Inflammatory macrophage treated with lipopolysaccharide for 4 hours (primary cell): ENCODE measurements at places on chromosomes 12 and 14.

GRCh38 chr12:25759752-25760151 lies 198.7 kb upstream of the RASSF8 start:
- no peak for DNase-seq

- no peak for DNase-seq
These were observed 930.5 kb upstream of the NOVA1 start for GRCh38 chr14:27528328-27528727.

DNA sequence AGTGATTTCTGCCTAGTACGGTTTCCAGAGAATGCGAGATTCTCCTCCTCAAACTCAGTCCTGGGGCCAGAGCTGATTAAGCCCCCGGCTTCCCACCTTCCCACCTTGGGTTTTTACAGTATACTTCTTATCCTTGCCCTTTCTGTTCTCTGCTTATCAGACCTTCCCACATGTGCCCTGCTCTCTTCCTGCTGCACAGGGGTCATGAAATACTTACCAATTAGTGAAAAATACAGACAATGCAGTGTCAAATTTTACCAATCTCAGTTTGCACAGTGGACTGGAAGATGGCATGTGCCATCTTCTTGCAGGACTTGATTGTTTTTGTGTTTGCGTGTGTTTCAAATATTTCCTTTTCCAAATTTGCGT lies 14.7 kb downstream of the SUSD6 start:
- no peak for DNase-seq

DNA sequence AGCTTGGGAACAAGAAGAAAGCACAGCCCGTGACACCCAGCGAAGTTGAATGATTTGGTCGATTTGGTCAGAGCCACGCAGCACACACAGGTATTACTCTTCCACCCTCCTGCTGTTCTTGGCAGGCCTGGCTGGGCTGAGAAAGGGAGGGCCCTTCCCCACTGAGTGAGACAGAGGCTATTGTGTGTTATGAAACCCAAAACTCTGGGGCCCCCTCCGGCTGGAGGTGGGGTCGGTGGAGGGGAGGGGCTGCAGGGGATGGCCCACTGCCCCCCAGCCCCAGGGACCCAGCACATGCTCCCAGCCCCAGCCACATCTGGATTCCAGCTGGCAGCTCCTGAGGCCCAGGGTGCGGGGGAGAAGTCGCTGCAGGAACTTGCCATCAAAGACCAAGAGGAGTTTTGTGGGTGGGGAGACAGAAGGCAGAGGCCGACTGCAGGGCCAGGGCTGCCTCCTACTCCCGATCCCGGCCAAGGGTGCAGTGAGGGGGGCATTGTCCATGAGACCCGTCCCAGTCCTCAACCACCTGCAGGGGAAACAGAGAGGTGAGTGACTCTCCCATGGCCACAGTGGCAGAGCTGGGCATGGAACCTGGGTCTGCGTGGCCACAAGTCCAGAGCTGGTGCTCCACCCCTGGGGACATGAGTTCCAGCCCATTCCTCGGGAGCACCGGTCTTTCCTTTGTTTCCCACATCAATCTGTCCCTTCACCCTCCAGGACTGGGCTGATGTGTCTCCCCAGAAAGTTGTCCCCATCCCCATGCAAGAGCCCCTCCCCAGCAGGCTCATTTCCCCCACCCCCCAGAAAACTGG lies 8.7 kb downstream of the TMEM119 start:
- no peak for DNase-seq

GRCh38 chr14:61472801-61473376 lies 151.5 kb downstream of the PRKCH start:
- DNase-seq, result peak; percentile 15

DNA sequence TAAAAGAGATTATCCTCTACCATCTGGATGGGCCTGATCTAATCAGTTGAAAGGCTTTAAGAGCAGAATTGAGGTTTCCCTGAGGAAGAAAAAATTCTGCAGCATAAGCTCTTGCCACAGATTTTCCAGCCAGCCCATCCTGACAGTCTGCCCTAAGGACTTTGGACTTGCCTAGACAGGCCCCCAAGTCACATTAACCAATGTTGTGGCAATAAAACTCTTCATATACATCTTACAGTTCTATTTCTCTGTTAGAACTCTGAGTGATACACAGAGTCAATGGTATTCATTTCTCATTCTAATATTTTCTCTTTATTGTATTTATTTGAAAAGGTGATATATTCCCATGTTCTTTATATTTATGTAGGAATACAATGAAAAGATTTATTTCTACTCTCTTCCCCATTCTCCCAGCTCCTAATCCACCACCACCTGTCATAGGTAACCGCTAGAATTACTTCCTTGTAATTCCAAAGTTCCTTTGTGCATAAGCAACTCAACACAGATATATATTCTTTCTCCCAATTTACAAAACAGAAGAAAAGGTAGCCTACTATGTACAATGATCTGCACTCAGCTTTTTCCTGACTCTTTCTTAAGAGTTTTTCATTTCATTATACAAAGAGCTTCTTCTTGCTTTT lies 182.1 kb downstream of the CAPZA3 start:
- no peak for DNase-seq

DNA sequence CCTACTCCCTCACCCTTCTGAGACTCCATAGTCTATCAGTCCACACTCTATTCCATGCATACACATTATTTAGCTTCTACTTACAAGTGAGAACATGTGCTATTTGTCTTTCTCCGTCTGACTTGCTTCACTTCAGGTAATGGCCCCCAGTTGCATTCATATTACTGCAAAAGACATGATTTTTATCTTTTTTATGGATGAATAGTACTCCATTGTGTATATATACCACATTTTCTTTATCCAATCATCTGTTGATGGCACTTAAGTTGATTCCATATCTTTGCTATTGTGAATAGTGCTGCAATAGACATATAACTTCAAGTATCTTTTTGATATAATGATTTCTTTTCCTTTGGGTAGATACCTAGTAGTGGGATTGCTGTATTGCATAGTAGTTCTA lies 171.8 kb downstream of the DACT1 start:
- no peak for DNase-seq

GRCh38 chr12:6088921-6089747 lies 35.3 kb downstream of the VWF start:
- peak; percentile 44 for DNase-seq

GRCh38 chr12:108649669-108650068 lies 16.0 kb upstream of the SELPLG start:
- DNase-seq, result no peak

DNA sequence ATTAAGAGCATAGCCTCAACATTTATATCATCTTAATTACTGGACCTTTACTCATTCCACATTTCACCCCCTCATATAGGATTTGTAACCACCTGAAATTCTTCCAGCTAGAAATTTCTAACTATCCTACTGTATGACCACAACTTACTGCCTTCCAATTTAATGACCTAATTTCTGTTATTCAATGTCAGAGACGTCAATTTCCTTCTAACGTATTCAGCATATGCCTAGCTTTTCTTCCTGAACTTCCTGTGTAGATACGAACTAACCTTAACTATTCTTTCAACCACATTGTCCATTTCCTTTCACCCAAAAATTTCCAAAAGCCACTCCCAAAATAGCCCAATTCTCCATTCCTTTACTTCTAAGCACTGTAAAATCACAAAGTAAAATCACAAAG lies 108.0 kb downstream of the EEA1 start:
- DNase-seq, result no peak

GRCh38 chr12:130770413-130771028 lies 54.4 kb upstream of the RIMBP2 start:
- no peak for DNase-seq

GRCh38 chr12:110563702-110564470 lies 19.2 kb downstream of the PPTC7 start:
- DNase-seq, result peak; percentile 75

- no peak for DNase-seq
These were observed 15.7 kb downstream of the NDUFA12 start for GRCh38 chr12:94987801-94988200.

DNA sequence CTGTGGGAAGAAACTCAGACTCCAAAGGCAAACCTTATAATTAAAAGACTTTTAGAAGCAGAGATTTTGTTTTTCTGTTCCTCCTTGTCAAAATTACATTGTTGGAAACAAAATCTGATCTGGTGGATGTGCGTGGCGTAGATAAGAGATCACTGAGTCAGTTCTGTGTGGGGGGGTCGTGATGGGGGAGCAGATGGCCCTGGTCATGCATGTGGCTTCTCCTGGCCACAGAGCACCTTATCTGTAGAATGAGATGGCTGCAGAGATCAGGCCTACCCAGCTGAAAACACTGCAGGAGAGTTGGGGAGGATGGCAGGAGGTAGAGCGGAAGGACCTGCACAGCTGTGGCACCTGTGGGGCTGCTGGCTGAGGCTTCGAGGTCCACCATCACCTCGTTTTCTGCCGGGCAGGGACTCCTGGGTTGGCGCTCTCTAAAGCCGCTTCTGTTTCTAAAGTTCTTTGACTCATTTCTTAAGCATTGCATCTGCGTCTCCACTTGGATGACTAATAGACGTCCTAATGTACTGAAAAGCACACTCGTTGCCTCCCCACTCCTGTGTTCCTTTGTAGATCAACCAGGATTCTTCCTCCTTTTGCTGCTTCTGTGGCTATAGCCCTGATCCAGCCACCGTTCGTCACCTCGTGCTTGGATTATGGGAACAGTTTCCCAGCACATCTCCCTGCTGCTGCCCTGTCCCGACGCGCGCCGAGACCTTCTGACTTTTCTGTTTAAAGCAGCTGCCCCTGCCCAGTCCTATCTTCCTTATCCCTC lies 93.4 kb downstream of the TSPAN9 start:
- no peak for DNase-seq

- DNase-seq, result no peak
These were observed 283 bp upstream of the PSMB11 start for GRCh38 chr14:23041729-23042128.

DNA sequence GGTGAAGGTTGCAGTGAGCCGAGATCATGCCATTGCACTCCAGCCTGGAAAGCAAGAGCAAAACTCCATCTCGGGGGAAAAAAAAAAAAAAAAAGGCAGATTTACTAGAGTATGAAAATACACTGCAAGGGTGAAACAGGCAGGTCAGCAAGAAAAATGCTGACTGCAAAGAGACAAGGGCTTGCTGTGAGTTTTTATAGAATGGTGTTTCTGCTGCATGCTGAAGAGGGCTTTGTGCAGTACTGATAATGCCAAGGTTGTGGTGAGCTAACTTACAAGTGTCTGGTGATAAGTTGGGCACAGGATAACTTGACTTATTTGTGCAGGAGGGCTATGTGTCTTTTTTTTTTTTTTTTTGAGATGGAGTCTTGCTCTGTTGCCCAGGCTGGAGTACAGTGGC lies 25.9 kb upstream of the SRP54 start:
- no peak for DNase-seq

- DNase-seq, result no peak
These were observed 17.3 kb upstream of the KRT86 start for GRCh38 chr12:52257074-52257551.

DNA sequence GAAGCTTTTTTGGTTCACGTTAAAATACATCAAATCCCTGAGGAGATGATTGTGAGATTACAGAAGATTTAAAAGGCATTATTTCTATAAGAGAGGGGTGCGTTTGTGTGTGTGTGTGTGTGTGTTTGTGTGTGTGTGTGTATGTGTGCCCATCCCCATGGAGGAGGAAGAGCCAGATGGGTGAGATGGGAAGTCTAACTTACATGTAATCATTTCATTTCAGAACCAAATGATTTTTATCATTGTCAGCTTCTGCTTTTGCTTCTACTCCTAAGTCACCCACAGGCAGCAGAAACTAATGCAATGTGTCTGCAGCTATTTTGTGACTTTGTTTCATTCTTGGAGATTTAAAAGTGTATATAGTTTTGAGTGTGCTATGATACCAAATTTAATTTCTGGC lies 68.7 kb downstream of the SLC4A8 start:
- DNase-seq, result peak; percentile 8

GRCh38 chr12:114686773-114687500 lies 3.0 kb upstream of the TBX3 start:
- DNase-seq, result no peak

GRCh38 chr12:27309995-27310315 lies 22.7 kb upstream of the BMAL2 start:
- DNase-seq, result no peak

DNA sequence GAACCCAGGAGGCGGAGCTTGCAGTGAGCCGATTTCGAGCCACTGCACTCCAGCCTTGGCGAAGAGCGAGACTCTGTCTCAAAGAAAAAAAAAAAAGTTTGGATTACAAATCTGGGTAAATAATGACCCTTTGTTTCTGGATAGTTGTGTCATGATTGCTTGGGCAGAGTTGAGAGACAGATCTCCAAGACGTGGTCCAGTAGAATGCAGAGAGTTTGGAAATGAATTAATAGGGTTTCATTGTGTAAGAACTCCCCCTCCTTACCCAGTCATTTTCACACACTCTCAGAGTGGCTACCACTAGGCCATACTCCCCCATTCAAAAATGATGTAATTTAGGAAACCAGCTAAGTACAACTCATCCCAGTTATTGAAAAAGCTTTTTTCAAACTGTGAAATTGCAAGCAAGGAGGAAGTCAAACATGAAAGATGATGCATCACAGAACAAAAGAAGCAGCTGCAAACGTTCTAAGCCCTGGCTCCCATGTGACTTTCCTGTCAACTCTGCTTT lies 1331.9 kb downstream of the AACS start:
- no peak for DNase-seq

DNA sequence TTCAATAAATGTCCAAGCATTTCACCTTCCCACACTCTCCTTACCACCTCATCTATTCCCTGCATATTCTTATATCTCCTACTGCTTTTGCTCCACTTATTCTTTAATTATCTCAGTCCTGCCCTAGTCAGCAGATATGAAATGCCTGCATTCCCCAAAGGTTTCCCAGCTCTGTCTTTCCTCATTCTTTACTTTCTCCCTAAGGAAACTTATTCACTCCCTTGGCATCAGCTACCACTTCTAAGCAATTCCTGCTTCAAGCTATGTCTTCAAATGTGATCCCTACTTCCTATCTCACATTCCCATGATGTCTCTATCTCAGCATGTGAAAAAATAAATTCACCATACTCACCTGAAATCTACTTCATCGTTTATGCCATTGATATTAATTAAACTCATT lies 111.8 kb downstream of the CAPZA3 start:
- DNase-seq, result no peak

DNA sequence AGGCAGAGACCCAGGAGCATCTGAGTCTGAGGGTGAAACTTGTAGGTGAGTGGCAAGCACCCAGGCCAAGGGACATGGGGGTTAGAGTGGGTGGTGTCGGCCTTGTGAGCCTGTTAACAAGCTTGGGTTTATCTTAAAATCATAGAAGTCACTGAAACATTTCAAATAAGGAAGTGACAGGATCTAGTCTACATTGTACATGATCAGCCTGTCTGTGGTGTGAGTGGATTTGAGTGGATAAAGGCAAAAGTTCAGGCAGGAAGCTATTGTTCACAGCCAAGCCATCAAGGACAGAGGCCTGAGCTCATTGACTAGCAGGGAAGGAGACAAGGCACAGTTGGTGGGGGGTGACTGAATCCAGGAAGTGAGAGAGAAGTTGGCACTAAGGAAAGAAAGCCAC lies 59.3 kb upstream of the FKBP4 start:
- no peak for DNase-seq

DNA sequence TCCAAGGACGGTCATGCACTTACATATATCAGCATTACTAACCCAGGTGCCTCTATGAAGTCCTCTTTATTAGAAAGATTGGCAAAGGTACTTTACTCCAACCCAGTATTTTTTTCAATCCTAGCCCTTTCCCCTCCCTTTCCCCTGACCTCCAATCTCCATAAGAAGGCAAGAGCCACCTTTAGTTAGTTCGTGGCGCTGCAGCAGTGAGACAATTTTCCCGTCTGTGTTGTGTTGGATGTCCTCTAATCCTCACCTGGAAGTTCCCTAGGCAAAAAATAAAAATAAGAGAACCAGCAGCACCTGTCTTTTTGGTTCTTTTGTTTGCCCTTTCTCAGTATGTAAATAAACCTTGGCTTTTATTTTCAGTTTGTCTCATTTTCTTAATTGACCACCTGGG lies 439.6 kb upstream of the LRFN5 start:
- DNase-seq, result no peak
